ENCODE measurements at places on chromosomes 5 and 9.

- DNase-seq: no peak
These were observed 74.5 kb downstream of the MVB12B start for GRCh38 chr9:126401107-126401506.

GRCh38 chr9:115039516-115040120 is 78.3 kb downstream of the TNC start:
- DNase-seq: no peak

GRCh38 chr5:113713051-113713450 is 199.6 kb downstream of the YTHDC2 start:
- no peak for DNase-seq

DNA sequence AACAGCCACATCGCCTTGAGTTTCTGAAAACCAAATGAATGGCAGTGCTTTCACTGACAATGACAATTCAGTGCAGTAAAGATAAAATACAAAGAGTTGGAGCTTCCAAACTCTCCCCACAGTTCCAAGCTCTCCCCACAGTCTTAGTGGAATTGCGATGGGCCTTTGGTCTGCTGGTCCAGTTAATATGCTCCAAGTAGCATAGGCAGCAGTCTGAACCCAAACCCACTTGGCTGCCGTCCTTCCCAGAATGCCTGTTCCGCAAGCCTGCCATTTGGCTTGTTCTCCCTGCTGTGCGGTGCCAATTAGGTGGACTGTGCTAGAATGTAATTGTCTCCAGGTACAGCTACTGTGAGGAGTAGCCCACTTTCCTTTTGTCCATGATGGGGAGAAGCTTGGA is 250.1 kb downstream of the GOLPH3 start:
- DNase-seq: no peak

- DNase-seq: no peak
These were observed 269.4 kb downstream of the CWC27 start for GRCh38 chr5:65037831-65038815.

DNA sequence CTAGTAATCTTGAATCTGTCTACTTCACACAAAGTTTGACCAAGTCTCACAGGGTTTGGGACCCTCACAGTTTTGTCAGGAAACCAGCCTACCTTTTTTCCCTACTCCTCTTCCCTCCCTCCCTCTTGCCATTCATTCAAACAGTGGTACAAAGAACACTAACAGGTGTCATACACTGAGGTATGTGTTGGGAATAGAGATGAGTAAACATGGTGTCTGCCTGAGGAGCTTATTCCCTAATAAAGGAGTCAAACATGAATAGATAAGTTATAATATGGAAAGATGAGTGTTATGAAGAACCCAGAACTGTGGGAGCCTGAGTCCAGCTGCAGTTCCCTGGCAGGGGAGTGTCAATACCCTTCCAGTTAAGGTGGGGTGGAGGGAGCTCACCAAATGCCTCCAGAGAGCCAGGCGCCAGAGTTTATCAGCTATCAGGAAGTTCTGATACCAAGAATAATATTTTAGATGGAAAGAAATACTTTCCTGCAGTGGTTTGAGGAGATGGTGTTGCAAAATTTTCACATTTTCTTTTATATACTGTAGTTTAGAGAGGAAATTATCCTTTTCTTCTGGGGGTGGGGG is 183.4 kb upstream of the NR3C1 start:
- DNase-seq: no peak

DNA sequence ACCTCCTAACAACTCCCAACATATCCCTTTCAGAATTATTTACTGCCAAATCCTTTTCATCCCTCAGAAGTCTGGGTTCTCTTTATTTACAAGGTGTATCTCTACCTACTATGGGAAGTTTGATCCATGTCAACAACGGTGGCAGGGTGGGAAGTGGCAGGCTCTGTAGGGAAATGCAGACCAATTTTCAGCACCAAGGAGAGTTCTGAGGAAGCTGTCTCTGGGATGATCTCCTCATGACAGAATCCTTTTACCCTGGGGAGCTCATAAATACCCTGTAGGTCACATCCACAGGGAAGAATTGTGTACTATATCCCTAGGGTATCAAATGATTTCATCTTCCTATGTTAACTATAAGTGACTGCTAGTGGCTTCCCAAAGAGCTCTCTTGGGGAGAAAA is 107.8 kb upstream of the NEK6 start:
- no peak for DNase-seq

GRCh38 chr5:103582364-103582763 is 19.8 kb upstream of the NUDT12 start:
- no peak for DNase-seq

DNA sequence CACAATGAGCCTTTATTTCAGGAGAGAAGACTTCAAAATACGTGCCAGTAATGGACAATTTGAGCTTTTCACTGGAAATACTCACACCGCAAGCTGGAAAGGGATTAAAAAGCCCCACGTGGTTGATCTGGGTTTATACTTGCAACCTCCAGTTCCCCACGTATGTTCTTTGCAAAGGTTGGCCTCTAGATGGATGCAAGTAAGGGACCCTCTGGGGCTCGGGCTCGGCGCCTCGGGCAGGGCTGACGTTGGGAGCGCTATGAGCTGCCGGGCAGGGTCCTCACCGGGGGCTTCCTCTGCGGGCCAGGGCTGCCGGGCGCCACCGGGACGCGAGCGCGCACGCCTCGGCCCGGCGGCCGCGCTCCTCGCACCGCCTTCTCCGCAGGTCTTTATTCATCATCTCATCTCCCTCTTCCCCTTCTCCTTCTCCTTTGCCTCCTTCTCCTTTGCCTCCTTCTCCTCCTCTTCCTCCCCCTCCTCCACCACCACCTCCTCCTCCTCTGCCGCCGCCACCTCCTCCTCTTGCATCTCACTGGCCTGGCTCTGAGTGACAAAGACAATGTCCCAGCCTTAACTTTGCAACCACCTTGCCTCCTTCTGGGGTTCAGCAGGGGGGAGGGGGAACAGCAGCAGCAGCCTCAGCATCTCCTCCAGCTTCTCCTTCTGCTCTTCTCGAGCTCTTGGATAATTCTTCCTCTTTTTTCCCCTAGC is 701 bp upstream of the ZNF462 start:
- no peak for DNase-seq

DNA sequence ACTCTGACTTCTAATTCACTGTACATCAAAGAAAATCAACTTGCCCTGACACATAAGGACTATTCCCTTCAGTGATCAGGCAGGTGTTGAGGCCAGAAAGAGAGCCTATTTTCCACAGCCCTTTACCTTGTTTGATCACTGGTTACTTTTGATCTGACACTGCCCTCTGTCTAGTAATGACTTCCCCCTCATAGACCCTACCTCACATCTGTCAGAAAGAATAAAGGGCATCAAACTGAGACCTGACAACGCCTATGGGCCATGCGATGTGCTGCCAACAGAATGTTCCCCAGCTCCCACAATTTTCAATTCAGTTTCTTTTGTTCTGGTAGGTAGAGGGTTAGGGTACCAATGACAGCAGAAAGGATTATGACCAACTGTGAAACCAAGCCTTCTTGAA is 47.7 kb downstream of the FBXL17 start:
- DNase-seq: no peak

DNA sequence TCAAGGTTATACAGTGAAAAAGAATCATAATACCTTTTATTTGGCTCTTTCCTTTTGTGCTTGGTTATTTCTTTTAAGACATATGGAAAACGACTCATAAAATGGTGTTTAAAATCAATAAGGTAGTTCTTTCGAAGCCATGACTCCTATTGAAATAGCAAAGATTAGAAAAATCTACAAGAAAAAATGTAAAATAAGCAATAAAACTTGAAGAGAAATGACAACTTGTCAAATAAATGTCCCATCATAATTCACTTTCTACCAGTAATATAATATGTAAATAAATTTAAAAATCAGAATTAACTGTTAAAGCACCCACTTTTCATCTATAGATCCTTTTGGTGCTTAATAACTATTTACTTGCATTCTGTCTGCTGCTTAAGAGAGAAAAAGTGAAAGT is 12.5 kb downstream of the TEX10 start:
- no peak for DNase-seq

GRCh38 chr9:71962328-71962727 is 50.9 kb downstream of the C9orf85 start:
- DNase-seq: no peak

DNA sequence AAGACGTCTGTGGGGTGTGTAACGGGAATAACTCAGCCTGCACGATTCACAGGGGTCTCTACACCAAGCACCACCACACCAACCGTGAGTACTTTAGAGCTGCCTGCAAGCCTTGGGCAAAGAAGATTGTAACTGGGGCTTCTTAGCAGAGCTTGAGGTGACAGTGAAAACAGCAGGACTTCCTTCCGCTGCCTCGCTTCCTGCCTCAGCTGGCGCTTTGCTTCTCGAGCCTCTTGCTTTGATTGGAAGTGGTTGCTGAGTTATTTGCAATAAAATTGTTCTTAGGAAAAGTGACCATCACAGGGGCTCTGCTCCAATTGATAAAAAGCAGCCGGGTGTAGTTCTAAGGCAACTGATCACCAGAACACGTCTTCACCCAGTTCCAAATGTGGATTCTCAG is 99.1 kb downstream of the ADAMTS16 start:
- DNase-seq: no peak

DNA sequence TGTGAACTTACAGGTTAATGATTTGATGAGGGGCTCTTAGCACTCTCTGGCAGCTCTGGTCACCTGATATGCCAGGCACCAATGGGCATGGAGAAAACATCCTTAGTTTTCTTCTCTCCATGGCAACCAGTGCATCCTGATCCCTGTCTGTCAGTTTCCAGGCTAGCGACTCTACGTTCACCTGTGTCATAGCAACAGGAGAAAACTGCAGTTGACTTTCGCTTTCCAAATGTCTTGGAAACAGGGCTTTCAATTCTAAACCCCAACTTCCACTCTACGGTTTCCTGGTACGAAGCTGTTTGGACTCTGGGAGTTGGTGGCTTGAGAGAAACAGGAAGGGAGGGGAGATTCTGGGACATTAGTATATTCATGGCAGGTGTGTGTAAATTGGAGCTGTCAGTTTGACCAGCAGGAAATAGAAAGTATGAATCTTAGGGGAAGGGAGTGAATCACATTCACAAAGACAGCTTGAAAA is 74.4 kb downstream of the SLC28A3 start:
- DNase-seq: no peak

GRCh38 chr9:79663878-79664277 is 92.1 kb downstream of the TLE4 start:
- DNase-seq: no peak

DNA sequence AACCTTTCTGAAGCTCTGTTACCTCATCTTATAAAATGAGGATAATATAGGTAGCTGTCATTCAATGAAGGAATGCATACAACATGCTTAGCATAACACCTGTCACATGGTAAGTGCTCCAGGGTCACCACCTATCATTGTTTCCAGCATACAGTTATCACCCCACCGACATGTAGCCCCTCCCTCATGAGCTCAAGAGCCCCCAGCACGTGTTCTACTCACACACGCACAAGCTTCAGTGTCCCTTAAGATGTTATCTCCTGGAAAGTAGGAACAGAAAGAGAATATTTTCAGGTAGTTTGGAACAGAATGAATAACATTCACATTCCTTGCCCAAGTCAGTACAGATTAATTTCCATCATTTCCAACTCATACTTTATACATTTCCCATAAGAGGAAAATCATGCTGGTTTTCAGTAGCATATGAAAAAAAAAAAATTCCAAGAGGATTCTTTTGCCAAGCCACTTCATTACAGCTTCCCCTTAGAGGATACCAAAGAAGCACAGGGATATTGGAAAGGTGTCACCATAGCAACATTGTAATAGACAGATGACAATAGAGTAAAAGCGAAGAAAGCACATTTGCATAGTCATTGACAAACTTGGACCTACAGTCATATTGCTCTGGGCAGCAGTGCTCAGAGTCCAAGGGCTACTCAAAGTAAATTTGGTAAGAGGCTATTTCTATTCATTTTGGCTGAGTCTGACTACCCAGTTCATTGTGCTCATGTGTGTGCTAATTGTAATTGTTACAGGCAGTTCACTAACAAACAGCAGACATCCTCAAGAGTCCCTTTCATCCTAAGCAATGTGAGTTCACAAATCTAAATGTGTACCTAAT is 1.5 kb upstream of the MOB3B start:
- no peak for DNase-seq

DNA sequence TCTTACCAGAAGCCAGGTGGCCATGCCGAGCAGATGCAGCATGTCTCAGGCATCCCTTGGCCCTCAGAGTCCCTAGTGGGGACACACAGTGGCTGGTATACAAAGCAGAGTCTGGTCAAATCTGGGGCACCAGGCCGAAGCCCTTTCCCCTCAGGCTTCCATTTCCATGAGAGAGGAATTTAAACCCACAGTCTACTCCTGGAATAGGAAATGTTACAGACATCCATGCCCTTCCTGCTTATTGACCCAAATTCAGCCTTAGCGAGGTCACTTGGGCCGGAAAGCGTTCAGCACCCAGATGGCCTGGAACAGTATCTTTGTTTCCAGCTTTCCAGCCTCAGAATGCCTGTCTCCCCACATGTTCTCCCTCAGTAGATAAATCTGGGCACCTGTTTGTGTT is 131.7 kb downstream of the PIP5K1B start:
- no peak for DNase-seq

GRCh38 chr5:67809589-67809988 is 406.0 kb upstream of the PIK3R1 start:
- no peak for DNase-seq

DNA sequence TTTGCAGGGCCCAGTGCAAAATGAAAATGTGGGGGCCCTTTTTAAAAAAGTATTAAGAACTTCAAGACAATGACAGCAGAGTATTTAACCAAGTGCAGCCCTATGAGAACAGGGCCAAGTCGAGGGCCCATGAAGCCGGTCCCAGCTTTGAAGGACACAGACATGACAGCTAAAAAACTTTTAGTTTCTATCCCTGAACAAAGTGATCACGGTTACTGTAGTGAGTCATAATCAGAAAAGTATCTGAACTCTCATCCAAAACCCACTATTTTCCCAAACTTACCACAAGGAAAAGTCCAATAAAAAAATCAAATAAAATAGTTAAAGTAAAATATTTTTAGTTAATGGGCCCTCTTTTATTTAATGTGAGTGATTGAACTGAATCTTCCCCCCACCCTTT is 126.0 kb downstream of the MEF2C start:
- no peak for DNase-seq

- DNase-seq: no peak
These were observed 360.3 kb upstream of the CDH18 start for GRCh38 chr5:20348321-20348720.

DNA sequence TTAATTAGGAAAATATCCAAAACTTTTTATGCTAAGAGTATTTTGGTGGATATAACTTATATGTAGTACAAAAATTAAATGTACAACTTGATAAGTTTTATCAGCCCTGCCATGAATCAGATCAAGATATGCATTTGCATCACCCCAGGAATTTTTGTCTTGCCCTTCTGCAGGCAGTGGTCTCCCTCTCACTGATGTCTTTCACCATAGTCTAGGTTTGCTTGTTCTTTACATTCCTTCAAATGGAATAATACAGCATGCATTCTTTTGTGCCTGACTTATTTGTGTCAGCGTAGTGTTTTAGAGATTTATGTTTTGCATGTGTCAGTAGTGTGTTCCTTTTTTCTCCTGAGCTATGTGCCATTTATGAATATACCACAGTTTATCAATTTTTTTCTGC is 36.4 kb downstream of the RNF180 start:
- DNase-seq: no peak

GRCh38 chr9:121672213-121672612 is 20.8 kb downstream of the DAB2IP start:
- DNase-seq: no peak

All from KG1 (cell line).